AG08395 (cell line): ENCODE measurements at places on chromosomes 5 and 9.

DNA sequence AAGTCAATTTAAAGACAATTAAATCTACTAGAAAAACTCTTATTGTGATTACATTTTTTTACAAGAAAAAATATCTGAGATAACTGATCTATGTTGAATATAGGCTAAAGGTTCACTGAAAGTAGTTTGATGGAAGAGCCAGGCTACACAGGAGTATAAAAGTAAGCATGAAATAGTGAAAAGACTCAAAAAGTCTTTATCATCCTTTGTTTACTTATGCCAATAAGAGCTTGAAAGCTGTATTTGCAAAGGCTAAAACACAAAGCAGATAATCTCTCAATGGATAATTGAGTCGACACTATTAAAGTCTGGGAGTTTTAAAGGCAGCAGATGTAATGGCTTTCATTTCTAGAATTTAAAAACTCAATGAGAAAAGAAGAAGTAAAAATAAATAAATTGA lies 42.0 kb downstream of the SSBP2 start:
- no peak for DNase-seq

- DNase-seq, result peak; percentile 13
These were observed 115.8 kb downstream of the EMB start for GRCh38 chr5:50325237-50325832.

DNA sequence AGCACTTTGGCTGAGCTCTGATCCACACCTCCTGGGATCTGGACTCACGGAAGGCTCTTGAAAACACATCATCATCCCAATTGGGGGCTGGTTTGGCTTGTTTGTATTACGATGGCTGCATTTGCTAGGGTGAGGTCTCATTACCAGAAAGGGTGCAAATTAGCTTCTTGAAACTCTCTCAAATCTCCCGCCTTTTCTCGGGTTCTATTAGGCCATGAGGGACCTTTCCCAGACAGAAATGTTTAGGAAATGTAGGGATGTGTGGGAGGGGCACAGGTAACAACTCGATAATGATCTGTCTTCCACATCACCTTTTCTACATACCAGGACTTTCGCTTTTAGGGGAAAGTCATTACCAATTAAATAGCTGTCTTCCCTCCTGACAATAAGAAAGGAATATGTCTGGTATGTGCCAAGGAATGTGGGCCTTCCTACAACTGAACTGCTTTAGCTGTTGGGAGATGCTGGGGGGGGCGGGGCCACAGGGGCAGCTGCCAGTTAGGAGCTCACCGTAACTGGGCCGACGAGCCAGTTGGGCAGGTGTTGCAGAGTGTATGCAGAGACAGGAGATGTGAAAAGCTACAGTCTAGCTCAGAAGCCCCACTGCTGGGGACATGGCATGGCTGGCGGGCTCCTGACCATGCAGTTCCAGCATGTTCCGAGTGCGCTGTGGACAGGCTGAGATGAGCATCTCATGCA lies 71.2 kb downstream of the AK8 start:
- no peak for DNase-seq

DNA sequence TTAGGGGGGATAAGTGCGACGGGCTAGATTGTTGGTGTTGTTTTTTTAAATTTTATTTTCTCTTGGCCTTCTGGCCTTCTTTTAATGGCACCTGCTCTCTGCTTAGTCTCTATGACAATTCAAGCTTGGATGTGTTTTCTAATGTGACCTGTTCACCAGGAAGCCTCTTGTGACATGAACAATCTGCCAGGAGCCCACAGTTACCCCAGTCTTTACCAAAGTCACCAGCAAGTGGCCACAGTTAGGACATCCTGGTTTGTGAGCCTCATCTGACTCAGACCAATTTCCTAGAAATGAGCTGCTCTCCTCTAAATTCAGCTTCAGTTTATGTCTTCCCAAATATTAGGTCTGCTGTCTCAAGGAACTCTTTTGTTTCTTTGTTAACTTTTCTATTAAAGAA lies 135.8 kb downstream of the TLE4 start:
- DNase-seq, result no peak

DNA sequence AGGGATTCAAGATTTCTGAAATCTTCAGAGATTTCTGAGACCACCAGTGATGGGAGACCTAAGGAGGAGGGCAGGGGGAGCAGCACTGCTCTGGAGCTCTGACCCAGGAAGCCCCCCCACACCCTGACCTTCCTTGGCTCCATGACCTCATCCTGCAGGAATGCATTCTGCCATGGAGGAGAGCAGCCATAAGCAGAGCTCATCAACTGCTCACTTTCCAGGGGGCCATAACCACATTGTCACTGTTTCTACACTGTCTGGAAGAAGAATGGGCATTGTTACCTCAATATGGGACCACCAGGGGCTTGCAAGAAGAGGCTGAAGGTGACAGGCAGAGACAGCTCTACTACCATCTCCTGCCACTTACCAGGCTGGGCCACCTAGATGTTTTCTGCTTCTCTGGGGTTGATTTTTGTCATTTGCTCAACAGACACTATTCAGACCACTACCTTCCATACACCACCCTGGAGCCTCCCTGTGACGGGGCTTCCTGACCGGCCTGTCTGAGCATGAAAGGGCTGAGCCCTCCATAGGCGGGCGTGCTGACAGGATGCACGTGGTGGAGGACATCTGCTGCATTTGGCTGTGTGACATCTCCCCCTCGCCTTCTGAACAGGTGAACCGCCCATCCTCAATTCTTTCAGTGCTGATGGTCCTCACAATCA lies 2.3 kb upstream of the TSC1 start:
- peak; percentile 75 for DNase-seq

GRCh38 chr9:126875756-126876510 lies 15.5 kb downstream of the ZBTB34 start:
- no peak for DNase-seq

- no peak for DNase-seq
These were observed 12.2 kb downstream of the CDH18 start for GRCh38 chr5:19975795-19976194.

DNA sequence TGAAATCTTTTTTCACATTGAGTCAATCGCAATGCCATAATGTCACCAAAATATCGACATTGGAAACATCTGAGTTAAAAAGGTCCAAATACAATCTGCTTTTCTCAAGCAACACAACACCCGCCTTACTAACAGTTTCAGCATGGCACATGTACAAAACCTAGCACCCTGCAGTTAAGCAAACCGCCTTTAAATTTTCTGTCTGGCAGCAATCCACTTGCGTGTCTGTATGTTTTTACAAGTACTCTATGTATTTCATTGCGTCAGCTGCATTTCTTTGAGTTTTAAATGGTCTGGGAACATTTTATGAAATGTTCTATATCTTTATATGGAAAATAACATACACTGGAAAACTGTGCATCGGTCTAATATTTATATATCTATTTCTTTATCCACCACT lies 134.6 kb downstream of the DENND1A start:
- no peak for DNase-seq

DNA sequence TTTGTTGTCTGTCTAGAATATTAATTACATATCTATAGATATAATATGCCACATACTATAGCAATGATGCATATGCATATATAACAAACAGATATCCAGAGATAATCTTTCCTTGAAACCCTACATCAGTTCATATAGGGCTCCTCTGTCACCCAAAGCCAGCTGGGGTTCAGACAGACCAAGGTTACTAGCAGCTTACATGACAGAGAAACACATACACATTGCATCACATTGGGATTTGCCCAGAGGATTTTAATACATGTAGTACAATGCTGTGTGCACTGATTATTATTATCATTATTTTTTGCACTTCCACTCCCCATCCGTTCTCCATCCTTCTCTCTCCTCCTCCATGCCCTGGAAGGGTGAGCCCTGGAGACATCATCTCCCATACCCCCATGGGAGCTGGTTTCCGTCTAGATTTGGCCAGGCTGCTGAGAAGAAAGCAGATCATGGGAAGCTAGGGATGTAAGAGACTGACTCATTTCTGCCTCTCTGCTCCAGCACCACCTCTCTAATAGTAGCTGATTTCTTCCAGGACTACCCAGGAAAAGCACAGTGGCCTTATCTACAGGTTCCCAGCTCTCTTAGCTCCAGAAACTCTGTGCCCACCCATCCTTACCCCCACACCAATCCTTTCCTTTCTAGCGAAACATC lies 23.3 kb downstream of the FST start:
- DNase-seq, result peak; percentile 56

DNA sequence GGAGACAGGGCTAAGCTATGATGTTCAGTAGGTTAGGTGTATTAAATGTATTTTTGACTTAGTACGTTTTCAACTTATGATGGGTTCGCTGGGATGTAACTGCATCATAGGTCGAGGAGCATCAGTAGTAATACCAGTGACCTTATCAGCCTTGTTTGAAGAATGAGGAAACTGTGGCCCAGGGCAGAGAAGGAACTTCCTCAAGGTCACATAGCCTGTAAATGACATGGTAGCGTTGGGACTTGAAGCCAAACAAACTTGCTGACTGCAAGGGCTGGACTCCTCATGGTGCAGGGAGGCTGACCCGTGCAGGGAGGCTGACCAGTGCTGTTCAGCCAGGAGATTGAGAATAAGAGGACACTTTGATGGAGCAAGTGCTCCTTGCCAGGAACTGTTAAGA lies 21.3 kb upstream of the PTPN3 start:
- DNase-seq, result no peak

DNA sequence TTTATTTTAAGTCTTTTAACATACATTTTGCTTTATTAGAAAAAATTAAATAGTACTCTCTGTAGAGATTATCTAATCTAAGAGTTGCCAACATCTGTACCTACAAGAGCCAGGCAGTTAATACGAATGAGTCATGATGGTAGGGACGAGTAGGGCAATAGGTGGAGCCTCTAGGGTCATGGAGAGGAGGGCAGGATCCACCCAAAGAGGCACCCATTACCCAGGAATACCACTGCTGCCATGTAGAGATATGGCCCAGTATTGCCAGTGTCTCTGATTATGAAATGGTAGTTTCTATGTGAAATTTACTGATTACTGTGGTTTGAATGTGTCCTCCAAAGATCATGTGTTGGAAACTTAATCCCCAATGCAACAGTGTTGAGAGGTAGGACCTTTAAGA lies 170.4 kb downstream of the PIK3R1 start:
- DNase-seq, result no peak

- DNase-seq, result peak; percentile 77
These were observed 2.7 kb downstream of the CXCL14 start for GRCh38 chr5:135576075-135576599.

DNA sequence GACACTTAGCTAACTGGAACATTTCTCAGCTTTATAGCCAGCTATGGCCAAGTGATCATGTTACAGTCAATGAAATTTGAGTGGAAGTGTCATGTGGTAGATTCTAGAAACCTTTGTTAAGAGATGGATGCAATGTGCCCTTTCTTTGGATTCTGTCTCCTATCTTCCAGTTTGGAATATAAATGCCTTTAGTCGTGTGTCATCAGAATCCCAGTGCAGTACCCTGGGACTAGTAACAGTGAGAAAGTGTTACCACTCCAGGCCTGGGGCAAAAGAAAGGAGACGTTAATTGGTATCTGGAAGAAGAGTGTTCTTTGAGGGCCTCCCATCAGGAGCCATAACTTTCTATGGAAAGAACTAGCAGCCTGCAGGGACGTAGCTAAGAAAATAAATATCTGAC lies 149.6 kb downstream of the SNX18 start:
- DNase-seq, result no peak

DNA sequence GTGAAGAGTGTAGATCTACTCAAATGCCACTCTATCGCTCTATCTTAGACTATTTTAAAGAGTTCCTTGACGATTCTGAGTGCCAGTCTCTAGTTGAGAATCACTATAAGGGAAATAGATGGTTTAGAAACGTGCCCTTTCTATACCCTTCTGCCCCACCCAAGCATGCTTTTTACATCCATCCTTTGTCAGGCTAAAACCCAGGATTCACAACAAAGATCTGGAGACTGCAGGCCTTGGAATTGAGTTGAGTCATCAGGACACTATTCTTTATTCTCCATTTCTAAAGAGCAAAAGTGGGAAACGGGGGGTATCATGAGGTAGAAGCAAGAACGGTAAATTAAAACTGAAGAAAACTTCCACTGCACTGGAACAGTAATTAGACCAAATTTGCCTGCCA lies 48.7 kb downstream of the ELAVL2 start:
- DNase-seq, result no peak

- DNase-seq, result no peak
These were observed 211.1 kb downstream of the DMRTA1 start for GRCh38 chr9:22657713-22658112.

DNA sequence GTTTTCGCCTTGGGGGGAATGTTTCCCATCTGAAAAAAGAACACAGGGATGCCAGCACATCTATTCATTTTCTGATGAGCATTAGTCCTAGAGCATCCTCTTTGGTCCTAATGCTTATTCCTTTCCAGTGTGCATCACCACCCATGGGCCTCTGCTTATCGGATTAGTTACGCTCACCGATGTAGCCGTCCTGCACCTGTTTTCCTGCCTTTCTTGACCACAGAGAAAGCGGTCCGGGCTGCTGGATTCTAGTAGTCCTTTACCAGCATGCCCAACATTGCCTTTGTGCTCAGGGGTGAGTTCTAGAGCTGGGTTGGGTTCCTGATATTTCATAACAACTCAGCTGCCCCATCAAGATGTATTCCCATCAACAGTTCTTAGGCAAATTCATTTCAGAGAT lies 2084.5 kb upstream of the C9orf72 start:
- DNase-seq, result no peak

GRCh38 chr9:122225312-122226141 lies 3.2 kb downstream of the LHX6 start:
- no peak for DNase-seq

- DNase-seq, result peak; percentile 78
These were observed 56.7 kb downstream of the AOPEP start for GRCh38 chr9:94783102-94783682.

- DNase-seq, result no peak
These were observed 161.2 kb downstream of the PARP8 start for GRCh38 chr5:50827516-50828247.

DNA sequence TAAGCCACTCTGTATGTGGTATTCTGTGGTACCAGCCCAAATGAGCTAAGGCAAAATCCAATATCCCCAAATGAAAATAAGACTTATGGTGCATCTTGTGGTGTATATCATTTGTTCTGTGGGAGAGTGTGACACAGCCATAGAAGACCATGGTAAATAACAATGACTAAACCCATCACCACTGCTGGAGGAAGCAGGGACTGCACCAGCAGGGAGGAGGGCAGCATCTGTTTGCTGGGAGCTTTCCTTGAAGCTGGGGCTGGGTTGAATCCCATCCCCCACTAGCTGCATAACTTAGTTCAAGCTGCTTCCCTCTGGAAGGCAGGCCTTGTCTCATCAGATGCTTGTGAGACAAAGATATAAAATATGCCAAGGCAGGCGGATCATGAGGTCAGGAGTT lies 14.2 kb downstream of the GADD45G start:
- DNase-seq, result no peak

- DNase-seq, result no peak
These were observed 188.7 kb upstream of the TLE4 start for GRCh38 chr9:79383096-79383495.

DNA sequence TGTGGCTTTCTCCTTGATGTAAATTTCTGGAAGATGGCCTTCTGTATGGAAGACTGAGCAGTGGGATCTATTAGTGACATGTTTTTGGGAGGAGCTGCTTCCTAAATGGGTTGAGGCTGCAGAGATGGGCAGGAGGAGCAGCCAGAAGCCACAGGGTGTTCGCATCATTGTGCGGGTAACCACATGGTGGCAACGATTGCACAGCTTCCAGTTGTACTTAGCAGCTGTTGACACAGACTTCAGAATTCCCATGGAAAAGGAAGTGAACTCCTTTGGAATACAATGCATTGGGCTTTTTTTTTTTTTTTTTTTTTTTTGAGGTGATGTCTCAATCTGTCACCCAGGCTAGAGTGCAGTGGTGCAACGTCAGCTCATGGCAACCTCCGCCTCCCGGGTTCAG lies 297.3 kb downstream of the NR3C1 start:
- peak; percentile 79 for DNase-seq
